ENCODE measurements at places on chromosomes 2 and 18.

- DNase-seq, result no peak
Observed at GRCh38 chr2:3298191-3298590, 79.4 kb downstream of the EIPR1 start.

GRCh38 chr2:196391149-196391479, 219.7 kb upstream of the STK17B start:
- DNase-seq, result no peak

- DNase-seq, result no peak
Observed at GRCh38 chr2:87996570-87996969, 19.8 kb downstream of the RNU2-63P start.

- no peak for DNase-seq
Observed at GRCh38 chr18:13401826-13402225, 183.3 kb downstream of the LDLRAD4 start.
